ENCODE measurements at places on chromosomes 1 and 21. TPM values are rescaled to one million over a fixed set of nuclear protein-coding genes. Genes with fewer than 3 reads are reported as not detected.

- DNase-seq = no peak
Measured at GRCh38 chr1:207842506-207842905, 68.4 kb downstream of the CD34 start.

DNA sequence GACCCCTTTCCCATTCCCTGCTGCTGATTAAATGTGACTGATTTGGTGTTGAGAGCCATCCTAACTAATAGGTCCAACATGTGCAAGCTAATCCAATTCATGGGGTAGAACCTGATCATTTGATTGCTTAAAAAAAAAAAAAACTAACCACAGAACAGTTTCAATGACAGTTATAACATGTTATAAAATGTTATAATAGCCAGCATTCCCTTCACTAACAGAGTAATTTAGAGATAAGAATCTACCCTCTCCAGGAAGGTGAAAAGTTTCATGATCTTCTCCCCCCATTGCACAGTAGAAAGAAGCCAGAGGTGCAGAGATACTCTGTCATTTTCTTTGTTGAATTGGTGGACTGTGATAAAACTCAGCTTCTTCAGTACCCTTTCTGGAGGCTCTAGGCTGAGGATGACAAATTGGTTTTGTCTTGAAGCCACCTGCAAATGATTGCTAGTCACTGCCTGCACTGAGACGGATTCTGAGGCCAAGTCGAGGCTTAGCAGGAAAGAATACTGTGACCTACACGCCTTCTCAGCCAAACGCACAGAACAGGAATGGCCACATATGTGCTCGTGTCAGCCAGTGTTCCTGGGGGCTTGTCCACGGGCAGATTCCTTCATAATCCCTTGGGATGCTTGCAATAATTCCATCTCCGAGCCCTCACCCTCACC, 215.7 kb upstream of the IRF2BP2 start:
- no peak for DNase-seq

- DNase-seq = no peak
Measured at GRCh38 chr1:197917805-197918651, 856 bp downstream of the LHX9 start.

- DNase-seq = no peak
Measured at GRCh38 chr1:119662034-119662437, 14.0 kb upstream of the ZNF697 start.

GRCh38 chr21:23471877-23472276, 2135.4 kb downstream of the MRPL39 start:
- no peak for DNase-seq

Gene LRRIQ3
- 0.49 TPM for total RNA-seq

Gene GBP7
- not detected for total RNA-seq

Gene IFNGR2
- total RNA-seq = 36.4 TPM
